ENCODE measurements at places on chromosomes 1 and 21.
A peak's percentile ranks its signal among the peaks of the same experiment; 100 is the strongest.

DNA sequence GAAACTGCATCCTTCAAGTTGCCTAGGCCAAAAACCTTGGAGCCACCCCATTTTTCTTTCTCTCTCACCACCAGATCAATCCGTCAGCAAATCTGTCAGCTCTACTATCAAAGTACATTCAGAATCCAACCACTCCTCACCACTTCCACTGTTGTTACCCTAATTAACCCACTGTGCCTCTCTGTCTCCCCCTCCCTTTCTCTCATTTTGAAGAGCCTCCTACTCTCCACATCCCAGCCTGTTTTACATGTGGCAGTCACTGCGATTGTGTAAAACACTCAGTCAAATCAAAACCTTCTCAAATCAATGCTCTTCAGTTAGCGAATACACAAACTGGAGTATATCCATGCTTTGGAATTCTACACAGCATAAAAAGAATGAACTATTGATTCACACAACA, 33.1 kb downstream of the ZNF684 start:
- no peak for DNase-seq

DNA sequence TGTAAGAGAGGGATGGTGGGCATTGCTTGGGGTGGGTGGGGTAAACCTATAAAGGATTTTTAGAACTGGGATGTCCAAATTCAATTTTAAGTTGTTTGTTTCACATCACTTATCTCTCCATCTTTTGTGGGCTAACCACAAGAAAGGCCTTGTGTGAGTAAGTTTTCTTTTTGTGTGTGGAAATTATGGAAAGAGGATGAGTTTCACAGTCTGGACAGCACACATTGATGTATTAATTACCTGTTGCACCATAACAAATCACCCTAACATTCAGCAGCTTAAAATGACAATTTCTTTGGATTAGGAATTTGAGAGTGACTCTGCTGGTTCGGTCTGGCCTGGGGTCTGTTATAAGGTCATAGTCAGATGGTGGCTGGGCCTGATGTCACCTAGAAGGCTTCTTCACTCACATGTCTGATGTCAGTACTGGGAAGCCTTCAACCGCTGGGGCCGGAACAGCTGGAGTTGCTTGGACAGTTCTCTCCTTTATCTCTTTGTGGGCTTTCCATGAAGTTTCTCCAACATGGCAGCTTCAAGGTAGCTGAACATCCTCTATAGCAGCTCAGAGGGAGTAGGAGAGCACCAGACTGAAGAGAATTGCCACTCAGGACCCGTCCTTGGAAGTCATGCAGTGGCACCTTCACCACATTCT, 2.0 kb upstream of the COL9A2 start:
- DNase-seq = no peak

DNA sequence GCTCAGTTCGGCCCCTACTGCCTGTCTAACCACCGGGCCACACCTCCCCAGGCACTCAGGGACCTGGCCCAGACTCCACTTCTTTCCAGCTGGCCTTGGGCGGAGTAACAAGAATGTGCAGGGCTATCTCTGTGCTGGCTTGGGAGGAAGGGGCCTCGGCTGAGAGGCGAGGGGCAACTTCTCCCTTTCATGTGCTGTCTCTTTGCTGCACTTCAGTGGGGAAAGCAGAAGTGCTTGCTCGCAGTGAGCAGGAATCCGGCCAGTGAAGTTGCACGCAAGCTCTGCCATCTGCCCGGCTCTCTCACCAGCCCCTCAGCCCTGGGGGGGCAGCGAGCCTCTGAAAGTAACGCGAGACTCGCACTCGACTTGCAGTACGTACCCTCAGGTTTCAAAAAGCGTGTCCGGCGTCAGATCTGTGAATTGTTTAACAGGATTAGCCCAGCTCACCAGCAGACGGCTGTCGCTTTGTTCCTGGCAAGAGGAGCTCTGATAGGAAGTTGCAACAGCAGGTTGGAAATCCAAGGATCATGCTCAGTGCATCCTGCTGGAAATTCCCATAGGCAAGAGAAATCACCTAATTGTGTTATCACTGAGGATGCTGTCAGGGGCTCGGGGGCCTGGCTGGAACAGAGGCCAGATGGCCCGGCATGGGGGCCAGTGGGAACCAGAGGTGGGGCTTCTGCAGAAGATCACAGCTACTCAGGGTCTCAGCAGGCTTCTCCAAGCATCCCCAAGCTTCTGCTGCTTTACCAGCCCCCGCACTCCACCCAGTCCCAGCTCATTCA, 221.1 kb downstream of the NPHP4 start:
- no peak for DNase-seq

- DNase-seq = no peak
Measured at GRCh38 chr21:45160198-45160597, 85.8 kb downstream of the ADARB1 start.

GRCh38 chr1:236724506-236724905, 38.2 kb downstream of the ACTN2 start:
- DNase-seq = peak; percentile 34
